ENCODE measurements at places on chromosomes 6 and 20.

GRCh38 chr6:6736791-6737654 is 148.5 kb downstream of the LY86 start:
- no peak for DNase-seq

GRCh38 chr6:154732538-154733182 is 556 bp upstream of the SCAF8 start:
- peak; percentile 4 for DNase-seq

- no peak for DNase-seq
These were observed 37.6 kb downstream of the NCR2 start for GRCh38 chr6:41372832-41373626.

GRCh38 chr6:16683641-16684194 is 77.5 kb downstream of the ATXN1 start:
- DNase-seq = no peak

DNA sequence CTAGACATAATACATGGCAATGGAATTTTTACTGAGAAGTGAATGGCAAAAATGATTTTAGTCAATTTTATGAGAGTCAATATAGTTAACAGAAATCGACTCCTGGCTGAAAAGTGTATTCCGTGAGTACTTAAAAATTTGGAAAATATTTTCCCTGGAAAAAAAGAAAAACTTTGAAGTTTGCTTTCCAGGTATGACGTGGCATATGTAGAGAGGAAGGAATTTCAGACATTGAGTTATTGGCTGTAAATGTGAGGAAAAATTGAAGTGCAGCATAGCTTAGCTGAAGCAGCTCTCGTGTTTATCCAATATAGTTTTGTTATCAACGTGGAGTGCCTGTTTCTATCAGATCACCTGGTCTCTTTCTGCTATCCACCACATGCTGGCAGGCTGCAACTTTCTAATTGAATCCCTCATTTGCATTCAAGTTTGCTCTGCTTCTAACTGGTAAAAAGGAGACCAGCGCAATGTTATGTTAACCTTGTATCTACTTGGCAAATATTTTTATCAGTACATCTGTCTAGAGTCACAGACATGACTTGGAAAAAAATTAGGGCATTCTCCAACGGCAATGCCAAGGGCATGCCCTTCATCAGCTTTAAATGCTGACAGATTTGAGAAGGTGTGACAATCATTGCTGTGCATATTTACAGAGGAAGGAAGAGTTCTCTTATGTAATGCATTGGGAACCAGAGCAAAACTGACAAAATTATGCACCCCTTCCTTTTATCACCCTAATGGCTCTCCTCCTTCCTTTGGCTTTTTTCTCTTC is 1102.8 kb upstream of the FLRT3 start:
- DNase-seq = no peak

DNA sequence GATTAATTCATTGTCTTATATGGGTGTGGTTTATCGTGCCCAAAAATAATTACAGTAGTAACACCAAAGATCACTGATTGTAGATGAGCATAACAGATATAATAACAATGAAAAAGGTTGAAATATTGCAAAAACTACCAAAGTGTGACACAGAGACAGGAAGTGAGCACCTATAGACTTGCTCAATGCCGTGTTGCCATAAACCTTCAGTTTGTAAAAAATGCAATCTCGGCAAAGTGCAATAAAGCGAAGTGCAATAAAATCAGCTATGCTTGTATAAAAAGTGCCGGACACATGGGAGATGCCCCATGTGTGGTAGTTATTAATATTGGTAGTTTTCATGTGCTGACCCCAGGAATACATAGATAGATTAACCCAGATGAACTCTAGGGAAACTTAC is 192.6 kb downstream of the NRN1 start:
- DNase-seq = no peak

DNA sequence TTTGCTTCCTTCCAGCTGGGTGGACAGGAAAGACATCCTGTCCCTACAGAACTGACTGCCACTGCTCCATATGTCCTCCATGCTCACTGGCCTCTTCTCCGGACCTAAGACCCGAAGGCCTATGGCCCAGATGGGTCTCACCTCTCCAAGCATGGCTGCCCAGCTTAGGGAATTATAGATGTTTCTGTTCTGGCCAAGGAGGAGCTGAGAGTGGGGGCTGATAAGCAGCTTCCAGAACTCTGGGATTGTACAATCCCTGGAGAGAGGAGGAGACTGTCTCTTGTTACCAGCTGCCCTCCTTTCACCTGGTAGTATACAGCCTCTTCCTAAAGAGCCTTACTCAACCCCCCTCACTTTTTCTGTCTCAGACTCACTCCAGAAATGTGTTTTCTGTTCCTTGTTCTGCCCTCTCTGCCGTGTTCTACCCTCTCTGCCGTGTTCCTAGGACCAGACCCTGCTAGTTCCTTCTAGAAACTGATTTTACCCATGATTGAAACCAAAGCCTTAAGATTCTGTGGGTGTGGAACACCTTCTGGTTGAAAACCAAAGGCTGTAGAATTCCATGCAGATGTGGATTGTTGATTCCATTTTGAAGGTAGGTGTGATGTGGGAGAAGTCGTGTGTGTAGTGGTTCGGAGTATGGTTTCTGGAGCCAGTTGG is 28.7 kb downstream of the ANKS1A start:
- DNase-seq = no peak

DNA sequence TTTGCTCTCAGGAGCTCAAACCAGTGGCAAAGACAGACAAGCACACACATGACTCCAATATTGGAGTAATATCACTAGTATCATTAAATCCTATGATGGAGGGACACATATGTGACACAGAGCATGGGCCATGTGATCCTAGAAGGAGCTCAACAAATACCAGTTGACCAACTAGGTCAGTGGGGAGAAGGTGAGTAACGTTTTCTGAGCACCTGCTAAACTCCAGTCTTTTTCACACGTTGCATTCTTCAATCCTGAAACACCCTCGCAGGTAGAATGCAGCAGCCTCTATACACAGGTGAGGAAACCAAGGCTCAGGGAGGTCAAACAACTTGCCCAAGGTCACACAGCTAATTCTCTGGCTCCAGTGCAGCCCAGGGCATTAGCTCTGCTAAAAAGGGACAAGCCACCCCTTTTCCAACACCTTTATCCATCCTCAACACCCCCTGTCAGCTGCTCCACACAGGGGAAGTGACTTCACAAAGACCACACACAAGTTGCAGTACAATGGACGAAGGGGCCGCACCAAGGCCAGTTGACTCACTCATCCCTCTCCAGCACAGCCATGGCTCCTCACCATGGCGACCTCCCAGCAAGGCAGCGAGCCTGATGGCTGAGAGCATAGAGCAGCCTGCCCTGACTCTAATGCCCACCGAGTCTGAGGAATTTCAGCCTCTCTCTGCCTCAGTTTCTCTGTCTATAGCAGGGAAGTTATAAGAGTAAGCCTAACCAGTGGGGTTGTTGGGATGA is 4.4 kb downstream of the CAPN11 start:
- no peak for DNase-seq

- DNase-seq = no peak
These were observed 22.9 kb downstream of the PPP1R3G start for GRCh38 chr6:5108068-5108467.

DNA sequence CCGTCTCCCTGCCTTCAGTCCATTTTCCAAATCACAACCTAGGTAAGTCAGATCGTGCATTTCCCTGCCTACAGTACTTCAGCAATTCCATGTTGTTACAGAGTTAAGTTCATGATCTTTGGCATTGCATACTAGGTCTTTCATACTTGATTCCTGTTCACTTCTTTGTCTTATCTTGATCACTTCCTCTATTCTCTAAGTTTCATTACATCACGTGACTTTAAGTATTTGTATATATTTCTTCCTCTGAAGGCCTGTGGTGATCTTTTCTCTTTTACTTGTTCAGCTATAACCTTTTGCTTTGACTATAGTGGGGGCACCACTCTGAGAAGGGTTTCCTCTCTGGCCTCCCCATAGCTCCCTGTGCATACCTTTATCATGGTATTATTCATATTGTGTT is 100.2 kb downstream of the TRMT11 start:
- no peak for DNase-seq

GRCh38 chr20:35088231-35089145 is 4.1 kb downstream of the TRPC4AP start:
- no peak for DNase-seq

DNA sequence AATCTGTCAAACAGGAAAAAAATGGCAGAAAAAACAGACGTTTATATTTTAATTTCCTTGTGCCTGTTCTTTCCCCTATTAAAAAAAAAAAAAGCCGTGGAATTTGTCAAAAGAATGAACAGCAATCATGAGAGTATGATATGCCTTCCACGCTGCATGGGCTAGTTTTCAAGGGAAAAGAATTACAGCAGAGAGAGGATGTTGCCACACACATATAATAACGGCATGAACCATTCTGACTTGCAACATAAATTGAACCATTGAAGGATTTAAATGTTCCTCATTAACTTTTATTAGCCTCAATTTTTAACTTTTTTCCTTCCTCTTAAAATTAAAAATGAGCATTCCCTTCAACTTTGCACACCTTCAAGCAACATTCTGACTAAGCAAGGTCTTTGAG is 301.8 kb downstream of the FOXC1 start:
- DNase-seq = no peak

- no peak for DNase-seq
These were observed 55.6 kb upstream of the NEDD9 start for GRCh38 chr6:11288065-11288464.

- DNase-seq = no peak
These were observed 24.6 kb upstream of the CSNK2A1 start for GRCh38 chr20:568097-568652.

DNA sequence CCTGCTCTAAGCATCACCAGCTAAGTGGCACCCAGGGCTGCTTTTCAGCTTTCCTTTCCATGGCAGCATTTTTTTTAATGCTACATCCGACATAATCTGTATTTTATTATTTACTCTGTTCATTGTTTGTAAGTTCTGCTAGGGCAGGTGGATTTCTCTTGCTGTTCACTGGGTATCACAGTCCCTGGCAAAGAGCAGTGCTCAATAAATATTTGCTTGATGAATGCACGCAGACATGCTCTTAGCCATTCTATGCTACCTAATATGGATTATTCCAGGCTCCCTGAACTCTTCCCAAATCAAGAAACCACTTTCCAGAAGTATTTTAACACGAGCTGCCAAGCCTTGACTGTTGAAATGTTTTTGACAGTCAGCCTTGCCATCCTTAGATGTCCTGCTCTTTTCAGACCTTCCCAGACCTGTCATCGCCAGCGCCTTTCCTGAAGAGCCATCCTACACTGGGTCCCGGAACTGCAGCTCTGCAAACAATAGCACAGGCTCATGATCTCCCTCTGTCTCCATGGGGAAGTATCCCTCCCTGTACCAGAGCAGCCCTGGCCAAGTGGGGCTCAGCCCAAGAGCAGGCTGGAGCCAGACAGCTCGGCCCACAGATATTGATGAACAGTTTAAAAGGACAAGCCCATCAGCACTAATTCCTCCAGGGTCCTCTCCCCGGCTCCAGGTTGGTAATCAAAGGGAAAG is 136.5 kb upstream of the CDH4 start:
- no peak for DNase-seq

- DNase-seq = no peak
These were observed 34.5 kb downstream of the SLX4IP start for GRCh38 chr20:10469599-10469998.

DNA sequence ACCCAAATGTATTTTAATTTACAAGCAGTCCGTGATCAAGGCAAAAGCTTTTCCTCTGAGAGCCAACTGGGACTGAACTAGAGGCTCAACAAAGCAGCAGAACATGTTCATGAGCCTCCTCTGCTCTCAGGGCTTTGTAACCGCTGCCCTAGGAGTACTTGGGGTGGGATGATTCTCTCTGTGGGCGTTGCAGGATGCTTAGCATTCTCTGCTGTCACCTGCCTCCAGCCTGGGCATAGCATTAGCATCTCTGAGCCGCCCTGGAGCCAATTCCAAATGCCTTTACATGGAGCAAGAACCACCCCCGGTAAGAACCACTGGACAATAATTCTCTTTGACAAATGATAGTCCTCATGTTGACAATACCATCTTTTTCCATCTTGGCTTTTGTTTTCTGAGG is 237.6 kb upstream of the CDH4 start:
- DNase-seq = no peak

- DNase-seq = peak; percentile 55
These were observed 23.1 kb upstream of the UBE2J1 start for GRCh38 chr6:89375427-89376267.

DNA sequence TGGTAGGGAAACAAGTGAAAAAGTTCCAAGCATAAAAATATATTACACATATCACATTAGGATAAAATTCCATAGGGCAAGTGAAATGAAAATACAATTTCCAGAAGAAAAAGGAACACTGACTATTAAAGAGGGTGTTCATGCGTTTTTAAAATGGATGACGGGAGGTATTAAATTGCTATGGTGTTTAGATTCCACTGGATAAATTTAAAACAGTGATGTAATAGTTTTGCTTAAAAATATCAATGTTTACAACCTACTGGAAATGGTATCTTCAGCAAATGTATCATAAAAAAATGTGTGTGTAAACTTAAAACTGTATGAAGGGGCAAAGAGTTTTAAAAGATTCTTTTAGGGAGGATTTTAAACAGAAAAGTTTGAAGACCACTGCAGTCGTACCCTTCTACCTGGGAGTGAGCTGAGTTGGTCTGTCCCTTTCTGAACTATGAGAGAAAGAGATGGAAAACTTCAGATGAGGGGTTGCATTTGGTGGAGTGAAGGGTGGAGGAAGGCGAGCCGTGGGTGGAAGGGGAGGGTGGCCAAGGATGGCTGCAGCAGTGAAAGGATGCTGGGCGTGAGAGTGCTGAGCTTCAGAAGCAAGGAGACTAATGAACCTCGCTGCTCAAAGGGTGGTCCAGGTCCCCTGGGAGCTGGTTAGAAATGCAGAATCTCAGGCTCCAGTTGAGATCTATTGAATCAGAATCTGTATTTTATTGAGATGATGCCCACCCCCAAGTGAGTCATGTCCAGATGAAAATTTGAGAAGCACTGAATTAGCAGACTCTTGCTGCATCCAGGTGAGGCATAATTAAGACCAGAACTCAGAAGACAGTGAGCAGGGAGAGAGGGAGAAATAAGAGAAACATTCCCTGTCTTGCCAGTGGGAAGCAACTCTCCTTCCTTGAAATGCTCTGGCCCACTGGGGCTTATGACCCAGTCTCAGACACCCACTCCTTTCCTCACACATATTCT is 54.5 kb upstream of the MRPS10 start:
- DNase-seq = no peak

DNA sequence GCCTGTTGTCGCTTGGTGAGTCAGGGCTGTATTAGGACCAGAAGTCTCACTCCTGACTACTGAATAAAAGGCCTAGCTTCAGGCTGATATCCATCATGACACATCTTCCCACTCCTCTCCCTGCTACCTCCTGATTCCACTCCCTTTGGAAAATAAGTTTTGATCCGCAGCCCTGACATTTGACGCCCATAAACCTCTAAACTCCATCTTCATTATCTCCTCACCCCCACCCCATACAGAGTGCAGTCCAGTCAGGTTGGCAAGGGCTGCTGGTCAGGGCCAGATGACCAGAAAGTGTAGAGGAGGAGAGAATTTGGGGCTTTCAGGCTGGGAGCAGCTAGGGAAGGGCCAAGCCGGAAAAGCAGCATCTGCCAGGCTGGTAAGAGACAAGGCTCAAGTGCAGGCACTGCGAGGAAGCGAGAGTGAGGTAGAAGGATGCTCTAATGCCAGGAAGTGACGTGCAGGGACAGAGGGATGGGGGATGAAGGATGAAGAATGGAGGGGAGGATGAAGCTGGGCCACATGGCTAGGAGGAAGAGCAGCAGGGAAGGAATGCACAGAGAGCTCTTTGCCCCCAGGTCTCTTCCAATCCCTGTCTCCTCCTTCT is 1.2 kb downstream of the GGT7 start:
- no peak for DNase-seq
